ENCODE measurements at places on chromosomes 12 and 14.

DNA sequence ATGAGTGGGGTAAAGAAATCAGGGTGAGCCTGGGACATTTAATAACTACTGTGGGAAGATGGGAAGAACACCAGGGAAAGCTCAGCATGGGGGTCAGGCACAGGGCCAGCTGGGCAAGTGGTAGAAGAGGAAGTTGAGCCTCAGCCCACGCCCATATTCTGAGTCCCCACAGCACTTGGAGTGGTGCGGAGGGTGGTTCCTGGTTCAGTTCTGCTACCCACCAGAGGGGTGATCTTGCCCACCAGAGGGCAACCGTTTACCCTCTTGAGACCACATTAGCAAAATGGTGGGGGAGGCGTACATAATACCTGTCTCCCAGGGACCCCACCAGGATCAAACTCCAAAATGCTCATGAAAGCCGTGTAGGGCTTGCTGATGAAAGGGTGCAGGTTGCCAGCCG lies 16.8 kb upstream of the ANKRD33 start:
- no peak for DNase-seq

GRCh38 chr12:74526535-74526934 lies 11.1 kb upstream of the ATXN7L3B start:
- no peak for DNase-seq

GRCh38 chr14:67151082-67151666 lies 38.1 kb upstream of the GARIN2 start:
- DNase-seq: no peak

DNA sequence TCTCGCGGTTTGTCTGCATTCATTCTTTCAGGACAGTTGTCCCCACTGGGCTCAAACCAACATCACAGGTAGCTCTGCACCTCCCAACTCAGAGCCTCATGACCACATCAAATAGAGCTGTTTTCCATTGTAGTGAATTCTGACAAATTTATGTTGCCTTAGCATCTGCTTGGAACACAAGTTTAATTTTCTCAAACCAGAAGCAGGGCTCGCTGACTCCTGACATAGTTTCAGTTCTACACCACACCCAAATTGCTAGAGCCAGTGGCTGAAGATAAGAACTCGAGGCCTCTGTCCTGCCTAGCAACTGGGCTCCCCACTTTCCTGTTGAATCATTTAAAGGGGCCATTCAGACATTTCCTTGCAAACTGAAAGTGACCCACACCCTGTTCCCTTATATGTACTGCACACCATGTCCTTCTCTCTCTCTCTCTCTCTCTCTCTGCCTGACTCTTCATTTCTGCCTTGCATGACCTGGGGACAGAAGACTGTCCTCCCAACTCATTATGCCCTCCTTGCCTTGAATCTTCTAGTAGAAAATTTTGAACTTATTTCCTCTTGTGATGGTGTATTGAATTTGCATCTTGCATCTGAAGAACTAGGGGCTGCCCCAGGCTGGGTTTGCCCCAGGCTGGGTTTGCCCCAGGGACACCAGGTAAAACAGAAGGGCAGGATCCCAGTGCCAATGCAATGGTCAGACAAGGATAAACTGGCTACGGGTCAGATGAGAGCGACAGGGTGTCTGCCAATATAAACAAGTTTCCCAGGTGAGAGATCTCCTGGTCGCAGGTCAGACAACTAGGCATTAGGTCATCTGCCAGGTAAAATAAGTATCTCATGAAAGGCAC lies 9.7 kb upstream of the WSCD2 start:
- no peak for DNase-seq

DNA sequence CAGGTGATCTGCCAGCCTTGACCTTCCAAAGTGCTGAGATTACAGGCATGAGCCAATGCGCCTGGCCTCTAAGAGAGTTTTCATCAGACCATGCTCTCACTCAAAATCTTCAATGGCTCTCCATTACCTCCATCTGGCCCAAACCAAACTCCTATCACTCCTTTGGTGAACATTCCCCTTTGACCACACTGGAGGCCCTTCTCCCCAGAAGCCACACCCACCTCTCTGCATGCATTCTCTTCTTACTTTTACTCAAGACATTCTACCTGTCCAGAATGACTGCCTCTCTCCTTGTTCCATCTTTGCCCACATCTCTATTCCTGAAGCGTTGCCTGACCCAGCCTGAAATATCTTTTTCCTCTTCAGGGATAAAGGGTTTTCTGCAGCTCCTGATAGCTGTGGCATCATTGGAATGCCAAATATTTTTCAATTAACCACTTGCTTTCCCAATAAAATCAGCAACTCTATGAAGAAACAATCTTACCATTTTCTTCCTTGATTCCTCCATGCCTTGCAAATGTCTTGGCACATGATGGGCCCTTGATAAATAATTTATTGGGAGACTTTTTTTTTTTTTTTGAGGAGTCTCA lies 15.5 kb downstream of the PLEK2 start:
- DNase-seq: no peak

DNA sequence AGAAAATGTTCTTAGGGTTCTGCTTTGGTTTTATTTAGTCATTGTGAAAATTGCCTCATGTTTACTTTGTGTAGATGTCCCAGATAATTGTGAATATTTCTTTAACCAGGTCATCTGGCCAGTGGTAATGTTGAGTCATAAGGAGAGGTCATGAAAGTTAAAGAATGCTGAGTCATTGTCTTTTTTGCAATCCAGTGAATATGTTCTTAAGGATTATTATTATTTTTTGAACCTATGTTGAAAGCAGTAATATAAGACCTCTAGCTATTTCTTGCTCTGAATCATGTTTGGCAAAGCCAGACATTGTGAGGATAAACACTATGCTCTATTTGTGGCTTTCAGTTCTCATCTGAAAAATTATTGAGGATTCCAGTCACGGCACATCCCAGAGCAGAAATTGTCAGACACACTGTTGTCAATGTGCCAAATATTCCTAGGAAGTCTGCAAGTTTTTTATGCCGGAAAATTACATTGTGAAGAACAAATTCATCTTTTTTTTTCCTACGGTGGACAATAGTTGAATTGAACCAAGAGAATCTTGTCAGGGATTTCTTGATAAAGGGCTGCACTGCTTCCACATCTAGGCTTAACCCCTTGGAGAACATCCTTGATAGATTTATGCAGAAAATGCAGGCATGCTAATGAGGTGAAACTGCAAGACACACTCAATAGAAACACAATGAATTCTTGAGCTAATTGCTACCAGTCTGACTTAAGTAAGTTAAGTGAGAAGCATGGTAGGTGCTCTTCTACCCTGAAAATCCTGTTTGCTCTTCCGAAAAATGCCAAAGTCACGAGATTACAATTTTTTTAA lies 369.6 kb downstream of the ATP23 start:
- peak; percentile 99 for DNase-seq

- DNase-seq: no peak
Observed at GRCh38 chr14:101926620-101927019, 37.8 kb upstream of the DYNC1H1 start.

- no peak for DNase-seq
Observed at GRCh38 chr12:68529466-68529865, 81.2 kb upstream of the RAP1B start.

GRCh38 chr12:112198120-112198733 lies 72.9 kb downstream of the TRAFD1 start:
- DNase-seq: peak; percentile 29

DNA sequence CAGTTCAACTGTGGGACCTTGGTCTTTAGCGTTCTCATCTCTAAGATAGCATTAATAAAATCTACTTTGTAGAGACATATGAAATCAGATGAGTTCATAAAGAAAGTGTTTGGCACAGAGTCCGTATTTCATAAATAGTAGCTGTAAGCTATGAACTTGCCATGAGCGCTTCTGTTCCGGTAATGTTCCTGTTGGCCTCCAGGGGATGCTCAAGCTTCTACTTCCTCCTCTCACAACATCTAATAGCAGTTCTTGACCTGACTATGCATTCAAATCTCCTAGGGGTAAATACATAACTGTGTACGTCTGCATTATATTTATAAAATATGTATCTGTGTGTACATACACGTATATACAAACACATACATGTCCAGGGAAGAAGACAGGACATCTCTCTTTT lies 288.2 kb upstream of the TMPO start:
- no peak for DNase-seq

DNA sequence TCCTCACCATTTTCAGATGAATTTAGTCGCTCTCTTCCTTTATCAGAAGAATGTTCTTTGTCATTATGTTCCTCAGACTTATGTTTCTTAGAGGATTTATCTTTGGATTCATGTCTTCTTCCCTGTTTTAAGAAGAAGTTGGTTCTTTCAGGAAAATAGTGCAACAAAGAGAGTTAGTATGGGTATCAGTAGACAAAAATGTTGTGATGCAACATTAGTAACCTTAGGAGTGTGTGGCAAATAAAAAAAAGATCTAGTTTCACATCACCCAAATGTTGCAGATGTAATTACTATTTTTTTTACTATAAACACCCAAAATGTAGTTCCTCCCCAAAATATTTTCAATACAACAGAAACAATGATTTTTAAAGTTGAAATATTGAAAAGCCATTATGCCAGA lies 7.8 kb downstream of the RSRC2 start:
- no peak for DNase-seq

DNA sequence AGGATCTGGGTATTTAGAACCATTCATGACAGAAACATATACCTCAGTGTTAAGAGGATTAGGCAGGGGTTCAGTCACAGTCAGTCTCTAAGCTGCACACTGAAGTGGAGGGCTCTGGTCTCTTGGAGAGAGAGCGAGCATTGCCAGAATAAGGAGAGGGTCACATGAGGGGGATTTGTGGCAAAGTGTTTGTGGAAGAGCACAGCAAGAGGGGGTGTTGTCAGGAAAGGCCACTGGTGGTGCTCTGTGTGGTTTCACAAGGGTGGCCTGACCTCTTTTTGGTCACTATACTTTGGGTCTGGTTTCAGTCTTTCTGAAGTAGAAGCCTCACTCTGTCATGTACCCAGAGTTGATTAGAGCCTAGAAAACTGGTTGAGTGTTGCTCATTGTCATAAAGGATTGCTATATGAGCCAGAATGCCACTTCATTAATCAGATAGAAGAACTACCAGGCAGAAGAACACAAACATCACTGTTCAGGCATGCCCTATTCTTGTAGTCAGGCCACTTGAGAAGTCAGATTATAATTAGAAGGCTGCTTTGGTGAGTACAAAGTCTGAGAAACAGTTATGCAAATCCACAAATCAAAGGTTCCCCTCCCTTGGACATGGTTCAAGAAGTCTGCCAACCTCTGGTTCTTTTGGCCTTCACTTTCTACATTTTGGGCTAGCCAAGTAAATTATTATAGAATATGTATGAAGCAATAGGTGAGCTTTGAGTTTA lies 8.4 kb downstream of the TMEM19 start:
- no peak for DNase-seq

DNA sequence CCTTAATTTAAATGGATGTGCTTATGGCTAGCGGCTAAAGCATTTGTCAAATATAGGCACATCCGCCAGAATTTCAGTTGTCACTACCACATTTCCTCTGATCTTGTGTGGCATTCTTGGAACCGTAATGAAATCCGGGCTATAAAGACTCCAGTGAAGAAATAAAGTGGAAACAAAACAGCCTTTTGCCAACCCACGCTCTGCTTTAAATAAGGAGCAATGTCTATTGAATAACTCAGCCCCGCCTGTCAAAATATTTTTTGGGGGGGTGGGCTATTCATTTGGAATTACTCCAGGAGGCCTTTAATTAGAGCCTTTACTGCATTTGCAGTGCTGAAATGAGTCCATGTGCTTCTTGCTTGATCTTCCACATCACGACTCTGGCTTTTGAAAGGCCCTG lies 179.6 kb upstream of the RPH3A start:
- DNase-seq: no peak

GRCh38 chr12:15700595-15700994 lies 88.6 kb downstream of the EPS8 start:
- peak; percentile 79 for DNase-seq

DNA sequence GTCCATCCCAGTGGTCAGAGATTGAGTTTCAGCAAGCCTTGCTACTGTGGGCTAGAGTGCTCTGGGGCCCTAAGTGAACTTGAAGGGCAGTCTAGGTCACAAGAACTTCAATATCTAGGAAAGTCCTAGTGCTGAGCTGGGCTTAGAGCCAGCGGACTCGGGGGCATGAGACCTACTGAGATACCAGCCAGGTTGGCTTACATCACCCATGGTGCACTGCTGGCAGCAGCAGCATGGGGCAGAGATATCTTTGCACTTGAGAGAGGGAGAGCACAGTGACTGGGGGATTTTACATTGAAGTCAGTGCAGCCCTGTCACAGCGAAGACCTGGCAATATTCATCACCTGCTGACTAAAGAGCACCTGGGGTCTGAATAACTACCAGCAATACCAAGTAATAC lies 158.3 kb upstream of the PRKD1 start:
- no peak for DNase-seq

- no peak for DNase-seq
Observed at GRCh38 chr14:34872822-34873588, 2.2 kb downstream of the BAZ1A start.

- DNase-seq: no peak
Observed at GRCh38 chr14:53331921-53332320, 178.8 kb upstream of the DDHD1 start.

GRCh38 chr12:121325922-121326396 lies 26.3 kb downstream of the ANAPC5 start:
- DNase-seq: no peak

DNA sequence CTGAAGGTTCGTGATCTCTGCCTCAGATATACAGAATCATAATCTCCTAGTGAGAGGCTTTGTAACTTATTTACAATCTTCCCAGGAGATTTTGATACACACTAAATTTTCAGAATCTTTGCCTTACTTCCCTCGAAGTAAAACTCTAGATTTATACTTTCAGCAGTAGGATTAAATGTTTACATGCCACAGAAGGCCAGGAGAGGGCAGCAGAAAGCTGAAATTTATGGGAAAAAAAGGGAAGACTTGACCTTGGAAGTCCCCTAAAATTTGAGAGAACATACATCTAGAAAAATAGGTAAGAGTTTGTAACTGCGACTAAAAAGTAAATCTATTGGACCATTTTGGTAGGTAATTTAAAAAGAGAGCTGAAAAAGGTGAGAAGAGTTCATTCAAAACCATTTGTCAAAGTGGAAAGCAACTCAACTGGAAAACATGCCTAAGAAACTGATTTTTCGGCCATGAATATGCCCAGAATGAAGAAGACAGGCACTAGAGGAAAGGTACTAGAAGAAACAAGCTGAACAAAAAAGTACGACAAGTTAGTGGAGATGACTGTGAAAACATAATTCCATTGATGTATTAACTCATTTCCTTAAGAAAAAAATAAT lies 242.0 kb upstream of the MDGA2 start:
- no peak for DNase-seq

DNA sequence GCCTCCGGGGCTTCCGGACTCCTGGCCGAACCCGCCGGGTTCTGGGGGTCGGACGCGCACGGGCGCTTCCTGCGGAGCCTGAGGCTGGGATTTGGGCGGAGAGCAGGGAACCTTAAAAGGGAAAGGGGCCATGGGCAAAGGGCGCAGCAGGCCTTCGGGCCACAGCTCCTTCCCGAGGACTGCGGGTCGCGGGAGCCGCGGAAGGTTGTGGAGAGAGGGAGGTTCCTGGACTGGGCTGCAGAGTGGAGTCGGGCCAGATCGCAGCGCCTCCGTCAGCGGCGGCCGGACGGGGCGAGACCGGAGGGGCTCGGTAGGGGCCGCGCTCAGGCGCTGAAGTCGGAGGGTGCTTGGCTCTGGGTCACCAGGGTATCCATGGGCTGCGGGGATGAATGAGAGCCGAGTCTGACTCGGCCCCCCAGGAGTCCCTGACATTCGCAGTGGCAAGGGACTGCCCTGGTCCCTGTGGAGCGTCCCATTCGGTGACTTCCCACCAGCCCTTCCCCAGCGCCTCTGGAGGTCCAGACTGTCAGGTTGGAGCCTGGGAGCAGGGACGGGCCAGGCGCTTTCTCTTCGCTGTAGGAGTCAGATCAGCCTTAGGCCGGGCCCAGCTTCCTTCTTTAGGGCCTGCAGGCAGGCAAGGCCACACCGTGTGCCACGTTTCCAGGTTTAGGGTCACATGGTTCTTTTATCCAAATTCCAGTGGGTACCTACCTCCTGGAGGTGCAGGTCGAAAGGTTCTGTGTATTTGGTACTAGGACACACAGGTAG lies 938 bp upstream of the SLC25A29 start:
- DNase-seq: no peak
